PC-3 (cell line): ENCODE measurements at places on chromosomes 11 and 22.

DNA sequence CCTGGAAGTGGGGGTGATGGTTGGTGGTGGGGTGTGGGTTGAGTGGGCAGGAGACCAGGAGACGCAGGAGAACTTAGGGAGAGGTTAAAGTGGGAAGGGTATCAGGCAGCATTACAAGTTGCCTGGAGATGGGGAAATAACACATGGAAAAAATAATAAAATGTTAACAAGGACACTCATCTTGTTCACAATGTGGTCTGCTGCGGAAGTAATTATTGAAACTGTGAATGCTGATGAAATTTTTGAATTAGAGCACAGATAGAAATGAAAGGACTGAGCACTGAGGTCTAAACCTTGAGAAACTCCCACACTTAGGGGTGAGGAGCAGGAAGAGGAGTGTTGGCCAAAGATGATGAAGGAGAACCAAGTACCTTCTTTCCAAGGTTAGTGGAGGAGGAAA, 346.0 kb upstream of the PLET1 start:
- no peak for DNase-seq

DNA sequence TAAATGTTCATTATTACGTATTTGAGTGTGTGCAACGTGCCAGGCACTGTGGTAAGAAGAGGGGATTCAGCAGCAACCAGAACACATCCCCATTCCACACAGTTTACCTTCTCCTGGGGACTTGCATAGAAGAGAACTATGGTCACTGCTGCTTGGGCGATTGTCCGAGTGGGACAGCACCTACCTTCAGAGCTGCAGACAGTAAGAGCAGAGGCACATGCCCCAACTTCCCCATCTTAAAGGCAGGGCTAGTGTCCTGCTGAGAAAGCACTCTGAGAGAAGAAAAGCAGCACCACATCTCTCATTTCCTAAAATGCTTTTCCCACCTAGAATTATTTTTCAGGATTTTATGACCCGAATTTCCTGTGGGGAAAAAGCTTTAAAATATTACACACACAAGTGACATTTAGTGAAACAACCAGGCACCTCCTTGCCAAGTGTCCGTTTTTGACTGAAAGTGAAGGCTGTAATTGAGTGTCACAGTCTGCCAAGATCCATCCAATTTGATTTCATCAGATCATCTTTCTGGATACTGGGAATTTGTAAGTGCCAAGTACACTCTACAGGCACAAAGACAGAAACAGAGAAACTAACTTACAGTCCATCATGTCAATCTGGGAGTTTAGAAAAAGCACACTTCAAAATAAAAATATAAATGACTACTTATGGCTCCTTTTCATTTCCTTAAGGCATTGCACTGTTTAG, 24.6 kb downstream of the TRAF6 start:
- DNase-seq, result no peak

DNA sequence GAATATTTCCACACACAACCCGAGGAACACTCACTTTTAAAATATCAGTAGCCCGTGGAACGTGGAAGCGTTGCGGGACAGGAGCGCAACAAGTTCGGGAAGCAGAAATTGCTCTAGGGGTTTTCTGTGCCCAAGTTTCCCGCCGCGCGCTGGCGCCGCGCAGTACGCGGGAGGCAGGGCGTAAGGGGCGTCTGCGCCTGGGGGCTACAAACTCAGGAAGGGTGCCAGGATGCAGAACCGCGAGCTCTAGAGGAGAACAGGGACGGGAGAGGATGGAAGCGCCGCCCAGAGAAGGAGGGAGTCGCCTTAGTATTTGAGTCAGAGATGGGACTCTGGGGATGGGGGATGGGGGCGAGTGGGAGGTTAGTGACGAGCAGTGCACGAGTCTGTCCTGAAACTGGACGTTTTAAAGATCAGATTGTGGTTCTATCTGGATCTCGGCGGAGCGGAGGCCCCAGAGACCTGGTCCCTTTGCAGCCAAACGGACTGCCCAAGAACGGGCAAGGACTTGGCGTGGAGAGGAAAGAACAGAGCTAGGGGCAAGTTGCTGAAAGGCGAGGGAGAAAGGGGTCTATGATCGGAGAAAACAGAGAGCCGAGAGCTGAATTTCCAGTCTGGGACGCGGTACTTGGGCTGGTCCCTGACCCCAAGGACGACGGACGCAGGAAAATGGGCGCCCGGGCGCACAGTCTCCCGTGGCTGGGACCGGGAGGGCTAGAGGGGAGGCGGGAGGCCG, 4.7 kb downstream of the BSX start:
- DNase-seq, result no peak

DNA sequence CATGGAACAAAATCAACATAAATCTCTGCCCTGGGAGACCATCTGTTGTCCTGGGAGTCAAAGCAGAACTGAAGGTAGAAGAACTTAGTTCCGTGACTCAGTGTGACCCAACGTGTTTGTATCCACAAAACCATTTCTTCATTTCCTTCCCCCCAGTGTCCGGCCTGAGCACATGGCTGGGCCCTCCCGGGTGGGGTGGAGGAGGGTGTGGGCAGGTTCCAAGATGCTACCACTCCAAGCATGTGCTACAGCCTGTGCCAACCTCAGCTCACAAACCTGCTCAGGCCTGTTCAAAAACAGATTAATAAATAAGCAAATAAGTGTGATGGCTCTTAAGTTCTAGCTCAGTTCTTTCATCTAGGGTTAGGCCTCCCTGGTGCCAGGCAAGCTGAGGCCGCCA, 55.3 kb downstream of the SHANK2 start:
- DNase-seq, result no peak

DNA sequence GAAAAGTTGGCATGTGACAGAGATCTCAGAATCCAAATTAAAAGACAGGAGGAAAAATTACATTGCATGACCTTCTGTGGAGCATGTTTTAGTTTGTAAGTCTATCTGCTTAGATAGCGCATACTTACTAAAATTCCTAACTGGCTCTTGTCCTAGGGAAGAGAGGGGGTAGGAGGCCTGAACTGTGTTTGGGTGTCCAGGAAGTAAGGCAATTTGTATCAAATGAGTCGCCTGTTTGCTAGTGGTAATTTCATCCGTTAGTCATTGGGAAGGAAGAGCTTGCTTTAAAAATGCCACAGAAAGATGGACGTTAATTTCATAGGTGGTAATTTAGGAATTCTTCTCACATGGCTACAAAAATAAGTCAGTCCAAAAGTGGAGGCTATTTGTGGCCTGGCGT, 18.5 kb downstream of the GRK3 start:
- no peak for DNase-seq

GRCh38 chr11:33613404-33613803, 87.2 kb downstream of the C11orf91 start:
- no peak for DNase-seq

DNA sequence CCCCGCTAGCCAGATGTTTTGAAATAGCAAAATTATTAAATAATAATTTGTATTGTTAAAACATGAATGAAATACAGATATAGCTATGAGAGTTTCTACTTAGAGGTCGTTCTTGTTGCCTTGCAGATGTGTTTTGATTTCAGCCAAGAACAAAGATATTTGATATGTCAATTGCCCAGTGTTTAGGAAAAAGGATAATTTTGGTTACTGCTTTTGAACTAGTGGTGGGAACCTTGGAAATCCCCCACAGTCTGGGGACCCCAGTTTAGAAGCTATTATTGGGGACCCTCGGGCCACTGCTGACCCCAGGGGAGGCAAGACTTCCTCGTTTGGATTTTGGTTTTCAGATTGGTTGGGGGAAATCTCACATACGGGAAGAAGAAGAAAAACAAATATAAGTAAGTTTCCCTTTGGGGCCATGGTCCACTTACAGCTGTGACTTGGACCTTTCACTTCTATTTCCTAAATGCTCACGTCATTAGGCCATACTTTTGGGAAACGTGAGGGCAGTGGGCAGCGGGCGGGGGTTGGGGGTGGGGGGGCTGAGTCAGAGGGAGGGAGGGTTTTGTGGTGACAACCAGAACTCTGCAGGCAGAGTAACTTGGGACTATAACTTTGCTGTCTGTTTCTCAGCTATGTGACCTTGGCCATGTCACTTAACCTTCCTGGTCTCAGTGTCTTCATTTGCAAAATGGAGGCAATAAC, 37.0 kb downstream of the LDLRAD3 start:
- no peak for DNase-seq

- no peak for DNase-seq
Measured at GRCh38 chr11:73414977-73415651, 38.9 kb downstream of the RELT start.

DNA sequence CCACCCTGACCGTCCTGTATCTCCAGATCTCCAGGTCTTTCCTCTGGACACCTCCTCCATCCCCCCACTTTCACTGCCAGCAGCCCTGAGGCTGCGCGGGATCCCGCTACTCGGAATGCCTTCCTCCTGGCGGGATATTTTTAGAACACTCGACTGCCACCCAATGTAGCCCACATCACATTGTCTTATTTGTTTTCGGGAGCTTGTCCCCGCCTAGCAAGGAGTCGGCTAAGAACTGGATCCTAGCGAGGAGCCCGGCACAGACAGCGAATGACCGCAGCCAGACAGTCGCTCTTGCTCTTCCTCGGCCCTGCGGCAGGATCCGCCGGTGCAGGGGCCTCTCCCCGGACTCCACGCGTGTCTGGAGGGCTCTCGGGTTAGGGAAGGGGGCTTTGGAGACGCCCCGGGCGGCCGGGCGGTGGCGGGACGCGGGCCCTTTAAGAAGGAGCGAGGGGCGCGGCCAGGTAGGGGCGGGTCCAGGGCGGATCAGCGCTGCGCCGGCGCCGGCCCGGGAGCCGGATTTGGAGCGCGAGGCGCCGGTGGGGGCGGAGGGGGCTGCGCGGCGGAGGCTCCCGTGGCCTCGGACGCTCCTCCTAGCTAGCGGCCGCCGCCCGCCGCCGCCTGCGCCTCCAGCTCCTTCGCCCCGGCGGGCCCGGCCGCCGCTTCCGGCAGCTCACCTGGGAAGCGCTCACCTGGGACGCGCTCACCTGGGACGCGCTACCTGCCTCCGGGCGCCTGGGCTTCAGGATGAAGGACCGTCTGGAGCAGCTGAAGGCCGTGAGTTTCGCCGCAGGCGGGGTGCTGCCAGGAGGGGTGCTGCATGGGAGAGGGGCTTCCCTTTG, at the start of gene STX3:
Gene STX3 (plus strand): TSS at position 518 of the 842 bp plus-strand sequence. CDS start 230 bp downstream, at position 748.
- DNase-seq, result peak; percentile 79

GRCh38 chr22:28855355-28856094, 27.8 kb upstream of the ZNRF3 start:
- DNase-seq, result peak; percentile 72
